ENCODE measurements at places on chromosomes 16 and 17. TPM values are rescaled to one million over a fixed set of nuclear protein-coding genes. Genes with fewer than 3 reads are reported as not detected.

CDC42EP4 gene
- total RNA-seq: 27.9 TPM

C1QTNF8 gene
- not detected for total RNA-seq

NCBP3 gene
- total RNA-seq: 32.8 TPM

XAF1 gene
- total RNA-seq: not detected

All from Caco-2 (cell line).